Small intestine (tissue), 16 donors: ENCODE measurements at places on chromosomes 7 and 10.
A peak's percentile ranks its signal among the peaks of the same experiment; 100 is the strongest.

DNA sequence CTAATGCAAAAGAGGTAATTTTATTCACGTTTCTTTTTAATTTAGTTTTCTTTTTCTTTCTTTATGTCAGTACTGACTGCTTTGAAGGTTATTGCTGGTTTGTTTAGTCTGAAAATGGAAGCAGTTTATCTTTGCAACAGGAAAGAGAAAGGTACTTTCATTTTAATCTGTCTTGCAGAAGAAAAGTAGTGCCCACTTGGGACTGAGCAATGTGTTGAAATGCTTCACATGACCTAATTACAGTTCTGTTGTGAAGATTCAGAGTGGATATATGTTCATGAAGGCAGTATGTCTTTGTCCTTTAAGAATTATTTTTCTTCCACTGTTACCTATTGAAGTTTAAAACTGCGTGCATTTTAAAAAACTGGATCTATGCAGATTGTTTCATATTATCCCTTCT is 80.1 kb downstream of the ANKIB1 start:
- H3K36me3 ChIP-seq = peaks cover 3% of the 10 kb centered on the region
- no peak overlapping the region for H3K27ac ChIP-seq

GRCh38 chr7:143504937-143505297 is 27.2 kb downstream of the TAS2R41 start:
- no peak overlapping the region for H3K4me3 ChIP-seq
- no peak for DNase-seq
- H3K36me3 ChIP-seq = no peaks in the 10 kb centered on the region
- H3K27me3 ChIP-seq = no peaks in the 10 kb centered on the region
- no peaks in the 10 kb centered on the region for H3K4me1 ChIP-seq
- H3K27ac ChIP-seq = no peak overlapping the region

GRCh38 chr7:35727571-35727970 is 32.6 kb upstream of the HERPUD2 start:
- H3K4me1 ChIP-seq = no peaks in the 10 kb centered on the region
- DNase-seq = no peak
- H3K36me3 ChIP-seq = no peaks in the 10 kb centered on the region
- no peaks in the 10 kb centered on the region for H3K27me3 ChIP-seq
- H3K4me3 ChIP-seq = no peak overlapping the region

DNA sequence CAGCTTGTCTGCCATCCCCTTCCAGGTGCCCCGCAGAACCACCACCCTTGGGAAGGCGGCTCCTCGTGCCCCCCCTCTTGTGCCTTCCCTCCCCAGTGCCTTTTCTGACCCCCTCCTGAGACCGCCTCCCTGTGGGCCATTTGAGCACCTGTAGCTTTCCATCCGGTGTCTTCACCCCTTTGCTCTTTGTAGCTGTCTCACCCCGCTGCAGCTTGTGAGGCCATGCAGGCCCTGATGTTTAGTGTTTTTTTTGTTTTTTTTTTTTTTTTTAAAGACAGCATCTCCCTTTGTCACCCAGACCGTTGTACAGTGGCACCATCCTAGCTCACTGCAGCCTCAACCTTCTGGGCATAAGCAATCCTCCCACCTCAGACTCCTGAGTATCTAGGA is 52.5 kb downstream of the CUX1 start:
- DNase-seq = no peak
- no peak overlapping the region for H3K27ac ChIP-seq
- H3K27me3 ChIP-seq = no peaks in the 10 kb centered on the region
- H3K36me3 ChIP-seq = no peaks in the 10 kb centered on the region

- no peaks in the 10 kb centered on the region for H3K27me3 ChIP-seq
- H3K4me3 ChIP-seq = no peak overlapping the region
- DNase-seq = no peak
- no peaks in the 10 kb centered on the region for H3K4me1 ChIP-seq
- H3K36me3 ChIP-seq = no peaks in the 10 kb centered on the region
Measured at GRCh38 chr7:18558503-18558902, 63.0 kb downstream of the HDAC9 start.

GRCh38 chr10:6409971-6410643 is 170.0 kb downstream of the PRKCQ start:
- no peaks in the 10 kb centered on the region for H3K36me3 ChIP-seq
- H3K4me3 ChIP-seq = no peak overlapping the region
- H3K27ac ChIP-seq = no peak overlapping the region
- DNase-seq = peak; percentile 55

DNA sequence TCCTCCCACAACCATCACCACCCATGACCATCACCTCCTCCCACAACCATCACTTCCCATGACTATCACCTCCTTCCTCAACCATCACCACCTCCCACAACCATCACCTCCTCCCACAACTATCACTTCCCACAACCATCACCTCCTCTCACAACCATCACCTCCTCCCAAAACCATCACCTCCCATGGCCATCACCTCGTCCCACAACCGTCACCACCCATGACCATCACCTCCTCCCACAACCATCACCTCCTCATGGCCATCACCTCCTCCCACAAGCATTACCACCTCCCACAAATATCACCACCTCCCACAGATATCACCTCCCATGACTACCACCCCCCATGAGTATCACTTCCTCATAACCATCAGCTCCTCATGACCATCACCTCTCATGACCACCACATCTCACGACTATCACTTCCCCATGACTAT is 52.2 kb downstream of the PDGFA start:
- DNase-seq = no peak
- no peaks in the 10 kb centered on the region for H3K27me3 ChIP-seq
- no peak overlapping the region for H3K4me3 ChIP-seq
- no peak overlapping the region for H3K27ac ChIP-seq

DNA sequence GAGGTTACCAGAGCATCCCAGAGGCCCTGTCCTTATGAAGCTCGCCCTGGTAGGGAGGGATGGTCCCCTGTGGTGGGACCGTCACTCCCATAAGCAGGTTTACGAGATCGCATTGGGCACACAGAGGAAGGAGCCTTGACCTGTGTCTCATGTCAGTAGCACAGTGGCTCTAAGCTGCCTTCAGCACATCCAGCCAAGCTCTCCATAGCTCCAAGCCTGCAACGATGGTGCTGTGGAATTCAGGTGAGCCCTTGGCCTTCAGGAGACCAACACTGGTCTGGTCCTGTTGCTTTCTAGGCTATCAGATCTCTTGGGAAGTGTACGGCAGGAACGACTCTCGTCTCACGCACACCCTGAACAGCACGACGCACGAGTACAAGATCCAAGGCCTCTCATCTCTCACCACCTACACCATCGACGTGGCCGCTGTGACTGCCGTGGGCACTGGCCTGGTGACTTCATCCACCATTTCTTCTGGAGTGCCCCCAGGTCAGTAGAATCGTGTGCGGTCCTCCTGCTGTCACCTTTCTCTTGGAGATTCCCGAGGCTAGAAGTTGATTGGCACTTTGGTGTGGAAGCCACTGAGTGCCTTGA is 605.3 kb upstream of the FOXK1 start:
- no peaks in the 10 kb centered on the region for H3K27me3 ChIP-seq
- H3K27ac ChIP-seq = no peak overlapping the region
- no peak for DNase-seq
- peaks cover 8% of the 10 kb centered on the region for H3K36me3 ChIP-seq

GRCh38 chr7:30585675-30586074 is 9.0 kb upstream of the GARS1 start:
- no peaks in the 10 kb centered on the region for H3K27me3 ChIP-seq
- no peak overlapping the region for H3K4me3 ChIP-seq
- DNase-seq = no peak
- no peak overlapping the region for H3K27ac ChIP-seq
- H3K36me3 ChIP-seq = peaks cover 17% of the 10 kb centered on the region

- H3K27me3 ChIP-seq = no peaks in the 10 kb centered on the region
- H3K4me3 ChIP-seq = no peak overlapping the region
- peak; percentile 54 for DNase-seq
- H3K4me1 ChIP-seq = no peaks in the 10 kb centered on the region
Measured at GRCh38 chr7:116258734-116259133, 48.4 kb downstream of the TES start.

DNA sequence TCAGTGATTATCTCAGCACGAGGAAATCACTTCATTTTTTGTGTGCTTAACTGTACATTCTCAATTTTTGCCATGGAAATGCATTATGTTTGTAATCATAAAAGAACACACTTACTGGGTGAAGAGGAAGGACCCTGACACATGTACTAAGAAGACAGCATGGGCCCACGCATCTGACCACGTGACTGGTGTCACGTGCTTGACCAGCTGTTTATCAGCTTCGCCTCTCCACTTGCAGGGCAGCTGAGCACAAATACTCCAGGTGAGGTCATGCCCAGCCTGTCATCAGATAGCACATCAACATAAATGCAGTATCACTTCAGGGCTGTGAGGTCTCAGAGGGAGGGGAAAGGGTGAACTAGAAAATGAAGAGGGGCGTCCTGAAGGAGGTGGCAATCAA is 179.8 kb downstream of the EBF3 start:
- no peaks in the 10 kb centered on the region for H3K4me1 ChIP-seq
- no peak overlapping the region for H3K27ac ChIP-seq
- no peak overlapping the region for H3K4me3 ChIP-seq
- DNase-seq = peak; percentile 8
- no peaks in the 10 kb centered on the region for H3K36me3 ChIP-seq

- peak; percentile 23 for DNase-seq
- no peaks in the 10 kb centered on the region for H3K27me3 ChIP-seq
- peak overlapping the region; percentile 99 for H3K27ac ChIP-seq
- H3K4me1 ChIP-seq = no peaks in the 10 kb centered on the region
- H3K4me3 ChIP-seq = peak overlapping the region; percentile 67
Measured at GRCh38 chr10:21526188-21526859, 842 bp upstream of the SKIDA1 start.

GRCh38 chr7:30714129-30714528 is 31.9 kb upstream of the CRHR2 start:
- no peak overlapping the region for H3K27ac ChIP-seq
- H3K36me3 ChIP-seq = no peaks in the 10 kb centered on the region
- H3K27me3 ChIP-seq = no peaks in the 10 kb centered on the region
- no peak overlapping the region for H3K4me3 ChIP-seq
- no peak for DNase-seq

DNA sequence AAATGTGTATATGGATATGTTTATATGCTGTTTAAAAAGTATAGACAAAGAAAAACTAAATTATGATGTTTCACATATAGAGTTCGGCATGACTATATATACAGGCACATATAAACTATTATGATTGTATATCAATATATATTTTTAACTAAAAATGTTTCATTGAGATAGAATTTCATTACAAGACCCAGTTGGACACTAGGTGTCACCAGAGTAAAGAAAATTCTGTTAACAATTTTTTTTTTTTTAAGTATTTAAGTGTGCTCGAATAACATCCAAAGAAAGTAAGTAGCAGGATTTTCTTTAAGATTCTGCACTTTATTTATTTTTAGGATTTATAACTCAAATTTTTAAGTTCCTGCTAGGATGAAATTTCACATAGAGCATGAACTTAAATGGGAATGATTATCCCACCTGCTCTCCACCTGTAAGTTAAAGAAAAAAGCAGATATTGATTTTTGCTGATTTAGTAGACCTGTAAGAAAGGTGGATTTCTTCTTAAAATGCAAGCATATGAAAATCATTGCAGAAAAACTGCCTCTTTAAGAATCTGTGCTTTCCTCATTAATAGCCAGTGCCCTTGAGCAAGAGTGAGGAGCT is 961.5 kb downstream of the PCDH15 start:
- H3K4me1 ChIP-seq = no peaks in the 10 kb centered on the region
- peak; percentile 17 for DNase-seq
- no peaks in the 10 kb centered on the region for H3K27me3 ChIP-seq
- H3K36me3 ChIP-seq = no peaks in the 10 kb centered on the region
- no peak overlapping the region for H3K4me3 ChIP-seq

GRCh38 chr10:93124580-93125318 is 51.1 kb downstream of the CYP26A1 start:
- no peaks in the 10 kb centered on the region for H3K36me3 ChIP-seq
- peak; percentile 40 for DNase-seq
- no peaks in the 10 kb centered on the region for H3K27me3 ChIP-seq
- H3K4me1 ChIP-seq = peaks cover 50% of the 10 kb centered on the region
- peak overlapping the region; percentile 86 for H3K27ac ChIP-seq
- H3K4me3 ChIP-seq = no peak overlapping the region

GRCh38 chr10:91924212-91925021 is 847 bp downstream of the BTAF1 start:
- H3K27me3 ChIP-seq = no peaks in the 10 kb centered on the region
- H3K36me3 ChIP-seq = no peaks in the 10 kb centered on the region
- H3K4me3 ChIP-seq = peak overlapping the region; percentile 86
- H3K27ac ChIP-seq = peak overlapping the region; percentile 87
- peaks cover 5% of the 10 kb centered on the region for H3K4me1 ChIP-seq
- DNase-seq = no peak

DNA sequence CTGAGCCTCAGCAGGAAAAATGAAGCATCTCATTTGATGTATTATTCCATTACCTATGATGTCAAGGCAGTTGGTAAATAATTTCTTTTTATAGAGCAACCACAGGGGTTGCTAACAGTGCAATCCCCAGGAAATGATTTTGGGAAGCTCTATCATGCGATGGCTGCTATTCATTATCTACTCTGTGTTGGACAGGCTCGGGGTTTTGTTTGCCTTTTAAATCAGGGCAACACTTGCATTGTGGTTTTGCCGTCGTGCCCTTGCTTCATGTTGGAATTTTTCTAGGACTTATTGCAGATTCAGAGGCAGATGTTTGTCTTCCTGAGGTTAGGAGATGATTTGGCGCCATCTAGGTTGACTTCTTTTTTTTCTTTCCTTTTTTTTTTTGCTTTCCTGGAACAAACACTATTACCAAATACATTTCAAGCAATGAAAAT is 128.4 kb downstream of the BICC1 start:
- peak; percentile 11 for DNase-seq
- no peaks in the 10 kb centered on the region for H3K27me3 ChIP-seq
- H3K4me3 ChIP-seq = no peak overlapping the region
- no peaks in the 10 kb centered on the region for H3K36me3 ChIP-seq
- no peak overlapping the region for H3K27ac ChIP-seq

GRCh38 chr10:60575105-60575504 is 185.4 kb upstream of the ANK3 start:
- no peak overlapping the region for H3K27ac ChIP-seq
- H3K4me3 ChIP-seq = no peak overlapping the region
- H3K36me3 ChIP-seq = no peaks in the 10 kb centered on the region
- DNase-seq = no peak
- no peaks in the 10 kb centered on the region for H3K27me3 ChIP-seq

DNA sequence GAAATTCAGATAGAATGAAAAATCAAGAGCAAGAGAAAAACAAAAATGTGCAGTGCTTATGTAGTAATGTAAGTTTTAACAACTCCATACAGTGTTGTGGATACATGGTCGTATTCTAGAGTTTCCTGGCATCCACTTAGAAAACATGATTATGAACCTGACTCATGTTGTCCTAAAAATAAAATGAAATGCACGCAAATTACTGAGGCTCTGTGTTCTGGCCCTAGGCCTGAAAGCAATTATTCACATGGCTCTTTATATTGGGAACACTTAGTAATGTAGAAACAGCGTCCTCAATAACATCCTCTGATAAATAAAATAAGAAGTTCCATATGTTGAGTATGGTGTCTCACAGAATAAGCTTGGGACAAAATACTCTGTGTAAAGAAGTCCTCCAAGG is 200.2 kb upstream of the SEMA3E start:
- H3K27ac ChIP-seq = no peak overlapping the region
- H3K27me3 ChIP-seq = no peaks in the 10 kb centered on the region
- no peak overlapping the region for H3K4me3 ChIP-seq
- no peaks in the 10 kb centered on the region for H3K4me1 ChIP-seq

- H3K4me1 ChIP-seq = no peaks in the 10 kb centered on the region
- H3K27ac ChIP-seq = no peak overlapping the region
- peak; percentile 80 for DNase-seq
- H3K4me3 ChIP-seq = no peak overlapping the region
- H3K27me3 ChIP-seq = no peaks in the 10 kb centered on the region
- H3K36me3 ChIP-seq = no peaks in the 10 kb centered on the region
Measured at GRCh38 chr7:4610768-4611467, 71.2 kb upstream of the FOXK1 start.
